ENCODE measurements at places on chromosomes 7 and 10. TPM values are rescaled to one million over a fixed set of nuclear protein-coding genes. Genes with fewer than 3 reads are reported as not detected.

GRCh38 chr7:100013328-100013676 lies 2.1 kb upstream of the ZKSCAN1 start:
- H3K4me3 ChIP-seq, result no peak overlapping the region
- H3K27ac ChIP-seq, result peak overlapping the region; percentile 15
- peaks cover 15% of the 10 kb centered on the region for H3K36me3 ChIP-seq
- no peaks in the 10 kb centered on the region for H3K27me3 ChIP-seq
- peak; percentile 56 for DNase-seq

- H3K4me1 ChIP-seq, result peaks cover 3% of the 10 kb centered on the region
- no peak overlapping the region for H3K4me3 ChIP-seq
- H3K27me3 ChIP-seq, result no peaks in the 10 kb centered on the region
Measured at GRCh38 chr7:117962366-117962994, 89.2 kb upstream of the CTTNBP2 start.

DNA sequence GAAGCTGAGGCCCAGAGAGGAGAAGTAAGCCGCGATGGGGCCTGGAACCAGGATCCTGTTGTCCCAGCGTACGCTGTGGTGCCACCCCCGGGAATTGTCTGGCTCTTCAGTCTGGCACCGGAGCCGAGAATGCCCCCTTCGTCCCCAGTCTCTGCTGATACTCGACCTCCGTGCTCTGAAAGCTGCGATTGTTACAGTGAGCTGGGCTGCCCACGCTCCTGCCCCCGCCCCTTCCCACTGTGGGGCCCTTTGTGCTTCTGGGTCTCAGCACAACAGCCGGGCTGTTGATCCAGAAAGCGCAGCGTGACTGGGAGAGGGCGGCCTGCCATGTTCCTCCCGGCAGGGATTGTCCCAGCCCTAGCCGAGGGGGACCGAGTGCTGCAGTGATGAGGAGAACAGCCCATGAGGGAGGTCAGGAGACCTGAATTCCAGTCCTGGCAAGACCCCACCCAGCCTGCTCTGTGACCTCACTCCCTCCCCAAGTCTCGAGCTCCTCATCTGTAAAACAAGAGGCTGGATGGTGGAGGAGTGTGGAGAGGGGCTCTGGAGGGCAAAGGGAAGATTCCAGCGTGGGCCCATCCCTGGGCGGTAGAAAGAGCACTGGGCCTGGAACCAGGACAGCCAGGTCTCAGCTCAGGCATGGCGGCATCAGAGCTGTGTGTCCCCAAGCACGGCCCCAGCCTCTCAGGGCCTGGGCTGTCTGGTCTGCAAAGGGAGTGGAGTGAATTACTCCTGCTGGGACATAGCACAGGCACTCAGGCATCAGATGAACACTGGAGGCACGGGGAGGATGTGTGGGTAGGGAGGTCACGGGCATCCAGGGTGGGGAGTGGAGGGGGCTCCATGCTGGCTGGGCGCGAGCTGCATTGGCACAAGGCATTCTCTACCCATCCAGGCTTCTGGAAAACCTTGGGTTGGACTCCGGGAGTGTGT lies 43.6 kb downstream of the TSPAN15 start:
- no peak overlapping the region for H3K27ac ChIP-seq
- H3K36me3 ChIP-seq, result no peaks in the 10 kb centered on the region
- peaks cover 3% of the 10 kb centered on the region for H3K4me1 ChIP-seq

DNA sequence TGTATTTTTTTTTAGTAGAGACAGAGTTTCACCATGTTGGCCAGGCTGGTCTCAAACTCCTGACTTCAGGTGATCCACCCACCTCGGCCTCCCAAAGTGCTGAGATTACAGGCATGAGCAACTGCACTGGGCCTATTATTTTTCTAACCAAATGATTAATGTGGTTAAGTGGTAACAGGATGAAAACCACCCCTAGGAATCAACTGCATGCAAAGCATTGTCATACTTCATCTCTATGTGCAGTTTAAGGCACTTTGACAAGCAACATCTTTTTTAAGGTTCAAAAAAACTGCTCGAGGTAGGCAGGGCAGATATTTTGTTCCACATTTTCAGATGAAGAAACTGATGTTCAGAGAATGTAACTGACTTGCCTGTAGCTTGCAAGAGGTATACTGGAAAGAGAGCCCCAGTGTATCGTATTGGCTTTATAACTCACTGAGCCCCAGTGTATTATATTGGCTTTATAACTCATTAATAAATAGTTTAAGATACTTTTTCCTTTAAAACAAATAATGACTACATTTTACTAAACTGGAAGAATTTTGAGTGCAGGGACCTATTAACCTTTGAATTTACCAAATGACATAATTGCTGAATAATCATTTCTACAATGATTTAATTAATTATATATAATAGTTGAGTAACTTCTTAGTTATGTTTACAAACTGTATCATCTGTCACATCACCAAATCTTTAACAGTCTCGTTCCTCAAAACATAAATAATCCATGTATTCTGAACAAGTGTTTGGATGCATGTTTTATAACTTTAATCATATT lies 38.1 kb downstream of the RTKN2 start:
- H3K4me1 ChIP-seq, result peaks cover 9% of the 10 kb centered on the region
- H3K4me3 ChIP-seq, result no peak overlapping the region
- H3K27ac ChIP-seq, result no peak overlapping the region

DNA sequence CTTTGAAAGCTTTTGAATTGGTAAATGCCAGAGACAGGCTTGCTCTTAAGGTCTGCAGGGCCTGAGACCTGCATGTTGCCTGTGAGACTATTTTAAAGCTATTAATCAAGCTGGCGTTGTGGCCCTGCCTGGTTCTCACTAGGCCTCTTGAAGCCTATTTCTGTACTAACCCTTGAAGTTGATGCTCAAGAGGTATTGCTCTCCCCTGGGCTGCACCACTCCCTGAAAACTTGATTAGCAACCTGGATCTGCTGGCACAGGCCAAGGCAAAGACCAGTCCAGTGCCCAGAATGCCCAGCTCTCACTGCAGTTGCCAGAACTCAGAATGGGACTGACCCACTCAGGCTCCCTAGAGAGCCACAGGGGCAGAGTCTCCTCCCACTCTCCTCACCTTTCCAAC lies 220.0 kb upstream of the MEOX2 start:
- H3K27me3 ChIP-seq, result no peaks in the 10 kb centered on the region
- H3K4me3 ChIP-seq, result no peak overlapping the region
- DNase-seq, result no peak
- H3K27ac ChIP-seq, result no peak overlapping the region
- no peaks in the 10 kb centered on the region for H3K36me3 ChIP-seq

- H3K27me3 ChIP-seq, result no peaks in the 10 kb centered on the region
- H3K4me1 ChIP-seq, result no peaks in the 10 kb centered on the region
- H3K4me3 ChIP-seq, result no peak overlapping the region
- no peak for DNase-seq
- H3K36me3 ChIP-seq, result no peaks in the 10 kb centered on the region
- H3K27ac ChIP-seq, result no peak overlapping the region
Measured at GRCh38 chr7:57198801-57199200, 66.6 kb upstream of the ZNF479 start.

DNA sequence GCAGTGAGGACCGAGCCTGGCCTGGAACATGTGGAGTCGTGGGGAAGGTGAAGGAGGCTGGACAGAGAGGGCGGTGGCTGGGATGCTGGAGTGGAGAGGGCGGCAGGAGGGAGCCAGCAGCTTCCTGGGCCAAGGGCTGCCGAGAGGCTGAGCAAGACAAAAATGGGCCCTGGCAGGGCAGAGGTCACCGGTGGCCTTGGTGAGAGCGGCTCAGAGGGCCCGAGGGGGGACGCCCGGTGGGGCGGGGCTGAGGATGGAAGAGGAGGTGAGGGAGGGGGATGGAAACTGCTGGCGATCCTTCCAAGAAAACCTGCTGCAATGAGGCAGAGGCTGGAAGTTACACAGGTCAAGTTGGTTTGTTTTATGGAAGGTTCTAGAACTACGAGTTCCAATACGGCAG lies 69.5 kb downstream of the ELFN1 start:
- H3K27me3 ChIP-seq, result peaks cover 5% of the 10 kb centered on the region
- DNase-seq, result no peak
- no peak overlapping the region for H3K4me3 ChIP-seq
- no peaks in the 10 kb centered on the region for H3K36me3 ChIP-seq
- H3K27ac ChIP-seq, result no peak overlapping the region
- peaks cover 11% of the 10 kb centered on the region for H3K4me1 ChIP-seq

DNA sequence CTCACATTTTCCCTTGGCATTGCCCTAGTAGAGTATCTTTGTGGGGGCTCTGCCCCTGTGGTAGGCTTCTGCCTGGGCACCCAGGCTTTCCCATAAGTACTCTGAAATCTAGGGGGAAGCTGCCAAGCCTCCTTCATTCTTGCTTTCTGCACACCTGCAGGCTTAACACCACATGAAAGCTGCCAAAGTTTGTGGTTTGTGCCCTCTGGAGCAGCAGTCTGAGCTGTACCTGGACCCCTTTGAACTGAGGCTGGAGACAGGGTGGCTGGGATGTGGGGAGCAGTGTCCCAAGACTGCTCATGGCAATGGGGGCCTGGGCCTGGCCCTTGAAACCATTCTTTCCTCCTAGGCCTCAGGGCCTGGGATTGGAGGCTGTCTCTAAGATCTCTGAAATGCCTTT lies 35.0 kb upstream of the TMEM273 start:
- H3K27ac ChIP-seq, result no peak overlapping the region
- H3K4me3 ChIP-seq, result no peak overlapping the region
- H3K4me1 ChIP-seq, result no peaks in the 10 kb centered on the region
- peaks cover 16% of the 10 kb centered on the region for H3K27me3 ChIP-seq
- no peak for DNase-seq
- H3K36me3 ChIP-seq, result no peaks in the 10 kb centered on the region

- H3K36me3 ChIP-seq, result no peaks in the 10 kb centered on the region
- H3K27ac ChIP-seq, result no peak overlapping the region
- no peak for DNase-seq
- H3K4me1 ChIP-seq, result no peaks in the 10 kb centered on the region
- H3K4me3 ChIP-seq, result no peak overlapping the region
Measured at GRCh38 chr7:40234046-40234445, 99.2 kb downstream of the SUGCT start.

DNA sequence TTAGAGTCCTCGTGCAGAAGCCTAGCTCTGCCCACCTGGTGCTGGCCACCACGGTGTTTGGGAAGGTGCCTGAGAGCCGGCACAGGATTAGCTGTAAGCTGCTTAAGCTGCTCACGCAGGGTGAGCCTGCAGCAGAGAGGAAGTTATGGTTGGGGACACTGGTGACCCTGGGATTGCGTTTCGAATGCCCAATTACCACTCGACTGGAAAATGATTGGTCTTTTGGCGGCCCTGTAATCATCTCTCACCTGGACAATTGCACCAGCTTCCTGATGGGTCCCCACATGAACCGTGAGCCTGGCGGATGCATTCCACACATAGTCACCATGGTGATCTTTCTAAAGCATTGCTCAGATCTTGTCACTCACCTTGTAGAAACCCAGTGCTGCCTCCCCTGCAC lies 442.3 kb upstream of the ZMIZ1 start:
- H3K4me3 ChIP-seq, result no peak overlapping the region
- H3K27me3 ChIP-seq, result no peaks in the 10 kb centered on the region
- no peak for DNase-seq
- no peak overlapping the region for H3K27ac ChIP-seq
- peaks cover 5% of the 10 kb centered on the region for H3K4me1 ChIP-seq

- no peaks in the 10 kb centered on the region for H3K36me3 ChIP-seq
- no peaks in the 10 kb centered on the region for H3K4me1 ChIP-seq
- DNase-seq, result no peak
- H3K27me3 ChIP-seq, result peaks cover 8% of the 10 kb centered on the region
Measured at GRCh38 chr7:116726713-116727431, 54.9 kb downstream of the MET start.

AKR1D1 gene
- not detected for total RNA-seq

MYL7 gene
- not detected for total RNA-seq

ASB10 gene
- total RNA-seq, result not detected

BRAF gene
- total RNA-seq, result 23.5 TPM

VPS37D gene
- total RNA-seq, result 0.40 TPM

NUP42 gene
- 60.9 TPM for total RNA-seq

ACHE gene
- not detected for total RNA-seq

KIF11 gene
- total RNA-seq, result 39.9 TPM

Measured in activated CD4-positive, alpha-beta T cell treated with anti-CD3 and anti-CD28 coated beads, Interleukin-2, amount 10 ng/mL, durations not matched to agents 24 days and 14 days (primary cell).